ENCODE measurements at places on chromosomes 2 and 18.

DNA sequence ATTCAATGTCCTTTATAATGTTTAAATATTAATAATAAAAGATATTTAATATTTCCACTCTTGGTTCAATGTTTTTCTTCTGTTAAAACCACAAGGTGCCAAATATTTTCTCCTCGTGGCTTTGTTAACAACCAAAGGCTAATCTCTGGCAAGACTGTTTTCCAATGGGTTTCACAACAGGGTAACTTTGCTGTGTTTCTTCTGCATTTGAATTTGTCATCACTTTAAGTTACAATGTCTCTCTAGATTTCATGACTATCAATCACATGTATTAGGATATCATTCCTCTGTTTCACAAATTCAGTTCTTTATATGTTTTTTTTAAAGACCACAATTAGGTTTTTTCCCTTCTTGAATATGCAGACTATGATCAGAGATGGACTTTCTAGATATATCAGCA lies 469.8 kb upstream of the ACVR2A start:
- DNase-seq: no peak

- no peak for DNase-seq
Observed at GRCh38 chr2:67476809-67477790, 80.0 kb downstream of the ETAA1 start.

DNA sequence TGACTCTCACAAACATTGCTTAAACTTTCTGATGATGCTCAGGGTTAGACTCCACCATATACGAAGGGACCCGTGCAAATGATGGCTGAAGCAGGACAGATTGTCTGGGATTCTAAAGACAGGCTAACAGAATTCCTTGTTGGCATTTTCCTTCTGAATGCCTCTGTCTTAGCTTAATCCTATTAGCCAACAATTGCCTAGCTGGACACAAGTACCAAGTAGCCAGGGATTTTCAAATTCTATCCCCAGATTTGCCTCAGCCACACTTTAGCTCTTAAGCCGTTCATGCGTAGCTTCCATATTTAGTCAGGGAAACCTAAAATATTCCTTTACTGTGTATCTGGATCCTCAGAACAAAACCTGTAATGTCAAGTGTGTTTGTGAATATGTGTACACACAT lies 40.0 kb downstream of the COL4A3 start:
- no peak for DNase-seq

DNA sequence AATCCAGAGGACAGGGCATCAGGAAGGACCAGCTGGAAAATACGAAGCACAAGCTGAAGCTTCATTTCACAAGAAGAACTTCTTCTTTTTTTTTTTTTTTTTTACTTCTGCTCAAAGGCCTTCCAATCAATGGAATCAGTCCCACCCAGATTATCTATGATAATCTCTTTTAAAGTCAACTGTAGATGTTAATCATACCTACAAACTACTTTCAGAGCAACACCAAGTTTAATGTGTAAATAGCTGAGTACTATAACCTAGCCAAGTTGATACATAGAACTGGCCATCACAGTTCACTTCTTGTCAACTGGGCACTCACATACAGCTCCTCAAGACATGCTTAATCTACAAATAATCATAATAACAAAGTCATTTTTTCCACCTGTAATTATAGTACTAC lies 1645.9 kb upstream of the CELF4 start:
- no peak for DNase-seq

DNA sequence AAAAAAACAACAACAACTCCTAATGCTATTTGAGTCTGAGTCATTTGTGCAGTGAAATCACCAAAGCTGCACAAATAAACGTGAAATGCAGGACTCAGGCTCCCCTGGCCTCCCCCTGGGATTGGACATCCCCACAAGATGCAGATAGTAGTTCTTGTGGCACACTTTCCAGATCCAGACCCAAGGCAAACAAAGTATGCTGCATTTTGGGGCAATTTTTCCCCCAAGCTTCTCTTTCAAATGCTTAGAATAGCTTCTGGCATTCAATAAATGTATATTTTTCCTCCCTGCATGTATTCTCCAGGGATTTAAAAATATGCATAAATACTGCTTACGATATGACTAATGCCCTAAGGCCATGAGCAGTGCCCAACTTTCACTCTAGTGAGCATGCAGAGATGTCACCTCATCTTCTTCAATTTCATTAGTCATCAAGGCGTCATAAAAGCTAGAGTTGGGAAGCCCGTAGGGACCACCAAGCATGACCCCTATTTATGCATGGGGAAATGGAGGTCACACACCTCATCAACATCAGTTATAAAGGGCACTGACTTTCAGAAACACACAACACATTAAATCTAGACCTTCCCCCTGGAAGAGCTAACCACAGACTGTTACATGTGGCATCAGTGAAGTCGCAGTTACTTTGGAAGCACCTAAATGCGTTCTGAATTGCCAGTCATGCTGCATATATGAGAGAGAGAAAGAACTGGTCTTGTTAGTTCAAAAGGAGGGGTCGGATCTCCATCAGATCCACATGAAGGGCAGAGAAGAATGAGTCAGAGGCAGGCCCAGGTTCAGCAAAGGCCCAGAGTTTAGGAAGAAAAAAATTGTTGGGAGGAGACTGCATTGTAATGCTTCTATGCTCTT lies 374.1 kb downstream of the LPIN1 start:
- DNase-seq: no peak

- peak; percentile 40 for DNase-seq
Observed at GRCh38 chr2:204538182-204539018, 6.9 kb upstream of the PARD3B start.

DNA sequence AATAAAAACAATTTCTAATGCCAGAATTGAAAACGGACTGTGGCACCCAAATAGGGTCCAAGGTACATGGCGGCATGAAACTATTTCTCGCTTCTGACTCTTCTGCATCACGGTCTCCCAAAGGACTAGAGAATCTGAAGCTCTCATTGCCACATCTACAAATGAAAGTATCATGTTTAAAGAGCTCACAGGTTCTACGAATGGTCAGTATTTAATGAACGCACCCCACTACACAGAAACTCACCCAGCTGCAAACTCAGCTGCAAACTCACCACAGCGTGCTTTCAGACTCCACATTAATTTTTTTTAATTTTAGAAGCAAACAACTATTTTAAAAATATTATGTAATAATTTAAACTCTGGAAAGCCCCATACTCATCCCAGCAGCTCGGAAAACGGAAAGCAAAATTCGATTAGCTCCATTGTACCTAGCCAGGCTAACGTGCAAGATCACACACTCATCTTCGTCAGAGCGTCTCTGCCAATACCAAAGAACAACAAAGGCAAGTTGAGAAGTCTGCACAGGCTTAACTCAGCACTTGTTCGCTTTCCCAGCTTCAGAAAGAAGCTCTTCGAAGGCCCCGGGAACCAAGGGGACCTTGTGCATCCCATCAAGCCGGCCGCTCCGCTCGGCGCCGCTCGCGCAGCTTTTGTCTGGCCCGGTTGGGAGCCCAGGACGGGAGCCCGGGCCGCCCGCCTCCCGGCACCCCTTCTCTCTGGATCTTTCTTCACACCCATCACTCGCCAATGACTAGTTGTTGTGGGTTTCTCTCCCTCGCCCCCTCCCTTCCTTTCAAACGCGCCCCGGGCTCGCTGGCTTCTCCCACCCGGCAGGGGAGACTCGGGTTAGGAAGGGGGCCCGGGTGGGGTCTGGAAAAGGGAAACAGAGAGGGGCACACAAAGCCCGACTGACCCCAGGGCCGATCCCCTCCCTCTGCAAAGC lies 785 bp downstream of the CLASP1 start:
- peak; percentile 58 for DNase-seq

Data from endothelial cell (in vitro differentiated cells).